ENCODE measurements at places on chromosomes 4 and X.

GRCh38 chr4:159272273-159273140, 169.6 kb downstream of the RAPGEF2 start:
- DNase-seq, result no peak

- DNase-seq, result no peak
Measured at GRCh38 chrX:6694977-6695376, 160.1 kb upstream of the VCX3A start.

GRCh38 chr4:38591617-38592337, 72.2 kb upstream of the KLF3 start:
- no peak for DNase-seq

DNA sequence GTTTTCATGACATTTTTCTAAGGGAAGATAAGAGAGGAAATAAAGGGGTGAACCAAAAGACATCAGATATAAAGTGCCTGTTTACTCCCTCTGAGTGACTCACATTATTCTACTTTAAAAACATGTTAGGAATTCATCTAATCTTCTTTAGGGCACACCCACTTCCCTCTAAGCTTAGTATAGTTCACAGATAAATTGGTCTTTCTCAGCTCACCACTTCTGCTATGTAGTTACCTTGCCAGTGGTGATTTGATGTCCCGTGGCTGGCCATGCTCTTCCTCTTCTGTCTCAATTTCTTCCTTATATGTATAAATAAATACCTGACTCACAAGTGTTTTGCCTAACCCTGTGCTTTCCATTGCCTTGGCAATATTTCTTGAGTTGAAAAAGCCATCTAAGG, 96.8 kb downstream of the PDLIM5 start:
- no peak for DNase-seq

DNA sequence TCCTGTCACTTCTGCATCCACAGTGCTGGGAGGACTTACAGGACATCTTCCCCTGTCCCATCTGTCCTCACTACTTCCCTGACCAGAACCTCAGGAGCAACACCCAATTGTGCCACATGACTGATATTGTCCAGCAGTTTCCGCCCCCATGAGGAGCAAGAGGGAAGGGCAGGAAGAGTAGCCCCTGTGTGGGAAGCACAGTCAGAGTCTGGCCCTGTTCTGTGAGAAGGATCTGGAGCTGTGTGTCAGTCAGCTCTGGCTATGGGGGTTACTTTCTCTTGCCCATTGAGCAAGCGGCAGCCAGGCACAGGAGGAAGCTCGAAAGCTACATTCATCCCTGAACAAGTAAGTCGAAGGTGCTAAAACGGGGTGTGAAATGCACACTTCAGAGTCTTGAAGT, 14.8 kb upstream of the TRIM60 start:
- no peak for DNase-seq

- no peak for DNase-seq
Measured at GRCh38 chrX:38856670-38857265, 55.5 kb downstream of the MID1IP1 start.

DNA sequence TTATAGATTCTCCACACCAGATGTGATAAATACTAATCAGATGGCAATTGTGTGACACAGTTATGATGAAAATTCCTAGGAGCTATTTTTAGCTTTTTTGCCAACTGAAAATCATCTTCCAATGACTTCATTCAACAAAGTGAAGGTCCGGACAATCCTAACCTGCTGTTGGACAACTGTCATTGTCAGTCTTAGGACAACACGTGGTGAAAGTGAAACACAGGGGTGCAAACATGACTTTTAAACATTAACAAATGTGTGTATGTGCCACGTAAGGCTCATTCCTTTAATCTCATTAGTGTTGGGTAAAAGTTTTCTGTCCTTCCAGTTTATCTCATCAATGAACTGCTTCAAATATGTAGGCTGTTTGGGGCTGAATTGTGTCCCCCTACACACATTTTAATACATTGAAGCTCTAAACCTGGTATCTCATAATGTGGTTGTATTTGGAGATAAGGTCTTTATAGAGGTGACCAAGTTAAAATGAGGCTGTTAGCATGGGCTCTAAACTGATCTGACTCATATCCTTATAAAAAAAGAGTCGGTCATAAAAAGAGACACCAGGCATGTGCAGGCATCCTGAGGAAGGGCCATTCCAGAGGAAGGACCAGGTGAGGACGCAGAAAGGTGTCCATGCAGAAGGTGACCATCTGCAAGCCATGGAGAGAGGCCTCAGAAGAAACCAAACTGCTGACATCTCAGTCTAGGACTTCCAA, 41.2 kb upstream of the SMAD1 start:
- DNase-seq, result no peak

- no peak for DNase-seq
Measured at GRCh38 chr4:169337510-169337909, 66.8 kb upstream of the SH3RF1 start.

DNA sequence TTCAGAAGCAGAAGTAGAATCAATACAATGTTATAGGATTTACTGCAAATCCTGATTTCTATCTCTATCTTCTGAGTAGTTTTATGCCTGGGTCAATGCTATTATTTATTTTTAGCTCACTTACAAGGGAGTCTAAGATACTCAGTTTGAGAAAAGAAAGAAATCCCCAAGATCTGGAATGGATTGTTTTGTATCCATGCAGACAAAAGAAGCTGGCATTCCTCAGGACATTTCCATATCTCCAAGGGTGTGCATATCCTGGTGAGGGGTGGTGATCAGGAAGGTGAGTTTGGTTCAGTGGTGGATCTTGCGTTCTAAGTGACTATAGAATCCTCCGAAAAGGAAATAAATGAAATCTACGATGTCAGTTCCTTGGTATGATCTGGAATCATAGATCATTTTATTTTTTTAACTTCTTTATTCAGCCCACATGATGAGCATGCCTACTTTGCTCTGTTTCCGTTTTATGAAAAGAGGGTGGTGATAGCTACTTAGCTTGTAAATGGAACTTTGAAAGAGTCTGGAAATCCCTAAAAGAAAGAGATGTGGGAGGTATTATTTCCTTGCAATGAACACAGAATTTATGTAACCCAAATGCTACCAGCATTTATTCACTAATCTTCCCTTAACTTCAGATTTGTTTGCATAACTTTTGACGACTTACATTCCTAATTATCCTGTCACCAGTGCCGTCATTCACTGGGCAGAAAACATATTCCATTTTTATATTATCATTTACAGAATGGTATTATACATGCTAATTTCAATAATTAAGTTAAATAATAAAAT, 81.1 kb upstream of the RAPGEF2 start:
- DNase-seq, result no peak

DNA sequence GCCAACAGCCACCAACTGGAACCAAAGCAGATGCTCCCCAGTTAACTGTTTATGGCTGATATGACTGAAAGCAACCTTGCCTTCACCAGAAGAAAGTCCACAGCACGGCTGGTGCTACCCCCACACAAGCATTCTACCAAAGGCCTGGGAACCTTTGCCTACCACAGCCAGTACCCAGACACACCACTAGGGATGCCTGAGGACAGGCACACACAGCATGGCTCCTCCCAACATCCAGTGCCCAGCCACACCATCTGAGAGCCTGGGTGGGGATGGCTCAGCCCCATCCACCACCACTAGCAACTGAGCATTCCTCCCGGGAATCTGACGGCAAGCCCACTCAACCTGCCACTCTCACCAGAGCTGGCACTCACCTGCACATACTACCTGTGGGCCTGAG, 178.6 kb downstream of the SLC7A11 start:
- no peak for DNase-seq

GRCh38 chr4:126533146-126533805, 1099.5 kb upstream of the INTU start:
- no peak for DNase-seq

- DNase-seq, result no peak
Measured at GRCh38 chr4:121712001-121712651, 15.3 kb upstream of the ANXA5 start.

GRCh38 chr4:164931551-164932324, 45.7 kb downstream of the TRIM61 start:
- no peak for DNase-seq

- DNase-seq, result no peak
Measured at GRCh38 chrX:130874751-130875150, 28.3 kb downstream of the ENOX2 start.

DNA sequence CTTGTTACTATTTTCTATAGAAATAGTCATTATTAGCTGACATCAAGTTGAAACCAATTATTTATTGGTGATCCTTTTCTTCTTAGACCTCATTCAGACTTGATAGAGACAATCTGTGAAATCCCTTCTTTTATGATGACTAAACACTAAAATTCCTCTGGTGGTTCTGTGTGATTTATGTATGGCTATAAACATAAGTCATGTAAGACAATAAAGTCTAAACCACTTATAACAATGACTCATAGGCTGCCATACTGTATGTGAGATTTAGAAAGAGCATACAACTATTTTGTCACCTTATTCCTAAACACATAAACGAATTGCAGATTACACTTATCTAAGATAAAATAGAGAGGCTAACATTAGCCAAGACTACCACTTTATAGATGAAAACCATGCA, 101.1 kb upstream of the PRR32 start:
- DNase-seq, result no peak

- no peak for DNase-seq
Measured at GRCh38 chr4:143512978-143513313, 556 bp upstream of the SMARCA5 start.

- no peak for DNase-seq
Measured at GRCh38 chr4:185738038-185738552, 73.9 kb downstream of the SORBS2 start.

DNA sequence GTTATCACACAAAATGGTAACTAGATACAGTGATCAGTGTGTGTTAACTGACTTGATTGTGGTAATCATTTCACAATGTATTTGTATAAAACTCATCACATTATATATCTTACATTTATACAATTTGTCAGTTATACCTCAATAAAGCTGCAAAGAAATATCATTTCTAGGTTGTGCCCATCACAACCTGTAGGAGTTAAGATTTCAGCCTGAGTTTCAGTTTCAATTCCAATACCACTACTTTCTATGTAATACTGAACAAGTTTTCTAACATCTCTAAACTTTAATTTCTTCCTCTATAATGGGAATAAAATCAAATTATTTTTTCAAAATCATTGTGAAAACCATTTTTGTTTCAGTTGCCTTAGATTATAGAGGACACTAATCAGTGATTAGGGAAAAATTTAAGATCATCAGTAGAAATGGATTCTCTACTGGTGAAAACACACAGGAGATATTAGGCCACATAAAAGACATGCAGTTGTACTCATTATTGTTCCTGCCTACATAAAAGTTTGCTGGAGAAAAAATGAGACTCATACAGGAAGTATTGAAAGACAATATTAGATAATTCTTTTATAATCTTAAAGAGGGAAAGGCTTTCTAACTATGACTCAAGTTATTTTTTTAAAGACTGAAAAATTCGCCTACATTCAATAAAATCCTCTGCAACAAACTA, 18.4 kb upstream of the TBC1D1 start:
- DNase-seq, result no peak

- DNase-seq, result no peak
Measured at GRCh38 chrX:23786268-23786815, 3.4 kb downstream of the SAT1 start.

- no peak for DNase-seq
Measured at GRCh38 chr4:87566276-87566675, 37.1 kb upstream of the SPARCL1 start.

DNA sequence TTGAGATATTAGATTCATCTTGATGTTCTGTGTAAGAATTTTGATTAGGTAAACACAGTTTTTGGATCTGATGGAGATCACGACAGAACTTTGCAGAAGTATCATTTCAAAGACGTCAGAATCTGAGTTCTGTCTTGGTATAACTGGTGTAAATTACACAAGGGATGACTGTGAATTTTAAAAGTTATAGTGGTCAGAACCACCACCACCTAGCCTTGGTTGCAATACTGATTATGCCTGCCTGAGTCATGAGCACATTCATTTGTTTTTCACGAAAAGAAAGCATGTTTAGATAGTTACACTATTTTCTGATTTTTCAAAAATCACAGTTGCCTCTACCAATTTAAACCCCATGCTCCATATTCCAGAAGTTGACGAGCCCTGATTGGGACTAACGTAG, 54.8 kb downstream of the ZFX start:
- no peak for DNase-seq

DNA sequence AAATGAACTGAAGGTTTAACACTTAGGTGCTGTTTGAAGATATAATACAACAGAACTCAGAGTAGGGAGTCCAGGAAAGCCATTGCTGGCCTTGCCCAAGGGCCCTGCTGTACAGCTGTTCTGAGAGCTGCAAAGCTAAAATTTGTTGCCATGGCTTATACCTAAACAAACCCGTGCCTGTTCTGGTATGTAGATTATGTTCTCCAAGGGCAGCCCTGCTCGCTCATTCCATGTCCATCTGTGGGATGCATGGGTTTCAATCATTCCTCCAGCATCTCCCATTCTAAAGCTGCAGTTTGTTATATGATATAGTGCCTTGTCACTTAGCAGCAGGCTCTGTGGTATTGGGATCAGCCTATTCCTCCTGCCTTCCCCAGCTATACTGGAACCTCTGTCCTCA, 80.8 kb upstream of the BMPR1B start:
- no peak for DNase-seq

- no peak for DNase-seq
Measured at GRCh38 chr4:77268108-77268507, 111.1 kb downstream of the CCNG2 start.

DNA sequence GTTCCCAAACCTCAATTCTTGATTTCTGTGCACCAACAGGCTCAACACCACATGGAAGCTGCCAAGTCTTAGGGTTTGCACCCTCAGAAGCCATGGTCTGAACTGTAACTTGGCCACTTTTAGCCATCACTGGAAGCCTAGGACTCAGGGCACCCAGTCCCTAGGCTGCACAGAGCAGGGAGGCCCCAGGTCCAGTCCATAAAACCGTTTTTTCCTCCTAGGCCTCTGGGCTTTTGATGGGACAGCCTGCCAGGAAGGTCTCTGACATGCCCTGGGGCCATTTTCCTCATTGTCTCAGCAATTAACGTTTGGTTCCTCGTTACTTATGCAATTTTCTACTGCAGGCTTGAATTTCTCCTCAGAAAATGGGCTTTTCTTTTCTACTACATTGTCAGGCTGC, 1259.6 kb downstream of the RAPGEF2 start:
- no peak for DNase-seq

DNA sequence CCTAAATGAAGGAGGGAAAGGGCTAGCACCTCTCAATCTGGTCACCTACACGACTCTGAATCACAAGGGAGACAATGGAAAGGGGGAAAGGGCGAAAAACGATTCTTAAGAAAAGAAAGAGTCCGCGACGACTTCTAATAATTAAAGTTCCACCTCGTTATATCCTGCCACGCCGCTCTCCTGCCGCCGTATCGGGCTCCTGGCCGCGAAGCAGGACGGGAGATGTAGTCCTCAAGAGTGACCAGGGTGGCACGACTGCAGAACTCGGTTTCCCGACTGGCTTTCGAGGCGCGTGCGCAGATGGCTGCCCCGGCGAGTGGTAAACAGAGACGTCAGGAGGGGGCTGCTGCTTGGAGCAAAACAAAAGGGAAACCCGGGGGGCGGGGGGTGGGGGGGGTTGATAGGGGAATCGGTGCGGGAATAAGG, at the start of gene FOXO4:
Gene FOXO4 (plus strand): TSS at position 297 of the 426 bp plus-strand sequence. CDS start 678 bp downstream, outside the sequence.
- DNase-seq, result peak; percentile 58

- DNase-seq, result no peak
Measured at GRCh38 chr4:21592970-21593670, 355.5 kb downstream of the KCNIP4 start.

Measured in NCI-H446 treated with DMSO at 0.1 percent for 48 hours (cell line).